Stimulated activated CD8-positive, alpha-beta memory T cell treated with anti-CD3 and anti-CD28 coated beads, Interleukin-2, amount 100 ng/mL, for 48 hours (primary cell): ENCODE measurements at places on chromosomes 3 and 15.
A peak's percentile ranks its signal among the peaks of the same experiment; 100 is the strongest.

GRCh38 chr3:182092662-182093262, 381.0 kb downstream of the SOX2 start:
- DNase-seq = no peak

GRCh38 chr15:25345943-25346342, 92.9 kb downstream of the UBE3A start:
- DNase-seq = no peak

DNA sequence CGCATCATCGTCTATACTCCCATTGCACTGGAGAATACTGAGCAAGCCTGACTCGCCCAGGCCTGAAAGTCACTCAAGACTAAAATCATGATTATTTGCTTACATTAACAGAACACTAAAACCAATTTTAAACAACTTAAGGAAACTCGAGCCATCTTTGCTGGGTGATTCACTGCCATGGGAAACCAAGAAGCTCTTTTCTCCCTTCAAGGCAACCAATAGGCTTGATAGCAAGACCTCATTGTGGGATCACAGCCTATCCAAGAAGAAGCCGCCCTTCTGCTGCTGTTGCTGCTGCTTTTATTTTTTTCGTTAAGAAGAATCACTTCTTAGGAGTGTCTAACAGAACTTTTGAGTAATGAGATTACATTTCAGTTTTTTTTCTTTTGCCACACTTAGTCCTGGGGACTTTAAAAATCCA, 479.4 kb downstream of the FOXP1 start:
- DNase-seq = no peak

DNA sequence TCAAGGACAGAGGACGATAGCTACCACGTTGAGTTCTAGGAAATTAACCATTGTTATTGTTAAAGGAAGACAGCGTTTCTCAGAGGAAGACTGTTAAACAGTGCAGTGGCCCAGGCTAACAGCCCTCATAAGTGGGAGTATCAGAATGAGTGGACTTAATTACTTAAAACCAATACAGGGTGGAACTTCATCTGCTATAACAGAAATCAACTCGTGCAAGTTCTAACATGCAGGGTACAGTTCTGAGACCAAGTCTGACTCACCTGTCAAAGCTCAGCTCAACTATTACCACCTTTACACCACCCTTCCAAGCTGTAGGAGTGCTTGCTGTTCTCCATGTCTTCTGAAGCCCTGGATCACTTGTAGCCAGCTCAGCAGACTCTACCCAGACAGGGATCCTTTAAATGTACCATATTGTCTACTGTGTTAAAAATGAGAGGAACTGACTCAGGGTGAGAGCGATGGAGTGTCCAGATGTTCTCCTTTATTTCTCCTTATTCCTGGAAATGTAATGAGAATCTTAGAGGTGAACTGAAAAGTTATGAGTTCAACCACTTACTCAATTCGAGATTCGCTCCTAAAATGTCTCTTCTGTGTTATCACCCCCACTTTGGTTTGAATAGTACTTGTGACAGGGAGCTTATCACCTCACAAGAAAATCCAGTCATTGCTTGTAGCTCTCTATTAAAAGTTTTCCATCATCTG, 26.5 kb downstream of the CD86 start:
- no peak for DNase-seq

DNA sequence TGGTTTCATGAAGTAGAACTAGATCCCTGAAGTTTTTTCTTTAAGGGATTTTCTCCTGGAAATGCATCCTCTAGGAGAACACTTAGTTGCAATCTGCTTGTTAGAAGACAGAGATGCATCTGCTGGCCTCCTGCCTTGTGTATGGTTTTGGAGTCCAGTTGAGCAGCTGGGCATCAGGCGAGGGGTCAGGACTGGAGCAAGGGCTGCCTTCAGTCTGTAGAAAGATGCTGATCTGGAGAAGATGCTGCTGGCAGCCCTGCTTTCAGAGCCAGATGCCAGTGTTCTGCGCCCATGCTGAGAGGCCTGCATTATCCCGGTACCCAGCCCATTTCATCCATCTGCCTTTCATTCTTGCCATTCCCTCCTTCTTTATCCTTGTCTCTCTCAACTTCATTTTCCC, 77.4 kb downstream of the CHCHD6 start:
- no peak for DNase-seq

DNA sequence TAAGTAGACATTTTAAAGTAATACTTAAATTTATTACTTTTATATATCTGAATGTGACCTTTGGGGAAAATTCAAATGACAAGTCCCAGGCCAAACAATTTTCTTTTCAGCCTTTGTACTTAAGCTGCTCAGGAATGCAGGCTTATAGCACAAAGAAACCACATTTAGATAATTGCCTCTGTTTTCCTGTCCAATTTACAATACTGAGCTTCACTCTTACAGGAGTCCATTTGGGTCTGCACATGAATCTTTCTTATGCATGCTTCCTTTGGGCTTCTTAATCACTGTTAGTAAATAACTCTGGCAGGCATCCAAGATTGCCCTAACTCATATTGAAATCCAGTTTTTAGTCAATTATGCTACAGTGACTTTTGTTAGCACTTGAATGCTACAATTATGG, 459.4 kb upstream of the TGFBR2 start:
- no peak for DNase-seq

DNA sequence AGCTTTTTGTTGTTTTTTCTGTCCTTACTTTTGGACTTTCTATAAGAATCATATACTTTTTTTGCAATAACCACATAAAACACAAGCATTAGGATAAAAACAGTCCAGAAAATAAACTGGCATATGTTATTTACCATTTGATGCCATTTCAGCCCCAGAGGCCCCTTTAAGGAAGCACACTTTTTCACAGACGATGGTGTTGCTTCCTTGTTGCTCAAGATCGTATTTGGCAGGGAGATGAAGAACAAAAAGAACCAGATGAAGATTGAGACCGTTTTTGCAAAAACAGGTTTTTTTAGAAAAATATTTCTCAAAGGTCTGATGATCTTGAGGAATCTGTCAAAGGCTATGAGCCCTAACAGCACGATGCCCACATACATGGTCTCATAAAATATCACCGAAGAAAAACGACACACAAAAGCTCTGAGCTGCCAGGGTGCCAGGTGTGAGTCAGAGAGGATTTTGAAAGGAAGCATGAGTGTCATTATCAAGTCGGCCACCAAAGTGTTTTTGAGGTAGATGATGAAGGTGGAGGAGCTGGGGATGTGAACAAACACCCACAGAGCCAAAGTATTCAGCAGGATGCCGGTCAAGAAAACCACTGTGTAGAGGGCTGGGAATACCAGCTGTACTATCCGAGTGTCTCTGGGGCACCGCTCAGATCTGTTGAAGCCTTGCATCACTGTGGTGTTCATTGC, 902 bp downstream of the P2RY13 start:
- no peak for DNase-seq

GRCh38 chr3:72460205-72461174, 387.8 kb downstream of the SHQ1 start:
- no peak for DNase-seq

DNA sequence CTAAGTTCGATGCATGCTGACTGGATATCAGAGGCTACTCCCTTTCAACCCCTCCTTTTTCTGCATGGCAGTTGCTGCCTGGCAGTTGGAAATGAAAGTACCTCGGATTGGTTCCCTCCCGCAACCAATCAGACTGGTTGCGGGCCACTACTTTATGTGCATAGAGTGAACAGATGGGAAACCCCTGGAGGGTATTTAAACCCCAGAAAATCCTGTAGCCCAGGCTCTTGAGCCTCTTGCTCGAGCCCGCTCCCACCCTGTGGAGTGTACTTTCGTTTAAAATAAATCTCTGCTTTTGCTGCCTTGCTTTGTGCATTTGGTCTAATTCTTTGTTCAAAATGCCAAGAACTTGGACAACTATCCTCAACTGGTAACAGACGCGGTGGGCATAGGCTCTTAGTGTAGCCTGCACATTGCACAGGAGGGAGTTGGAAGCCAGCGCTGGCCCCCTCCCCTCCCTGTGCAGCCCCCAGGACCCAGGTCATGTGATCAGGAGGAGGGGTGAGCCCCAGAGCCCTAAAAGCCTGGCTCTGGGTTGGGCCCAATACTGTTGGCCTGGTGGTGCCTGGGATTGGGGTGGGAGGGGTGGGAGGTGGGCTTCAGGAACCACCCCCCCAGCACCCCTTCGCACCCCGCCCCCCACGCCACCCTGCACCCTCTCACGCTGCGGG, 26.8 kb downstream of the RHCG start:
- DNase-seq = no peak

- no peak for DNase-seq
Observed at GRCh38 chr3:83843716-83844115, 1115.1 kb upstream of the CADM2 start.

- DNase-seq = no peak
Observed at GRCh38 chr15:60554494-60554893, 75.6 kb upstream of the ICE2 start.

- no peak for DNase-seq
Observed at GRCh38 chr15:98813951-98814350, 165.6 kb downstream of the IGF1R start.

GRCh38 chr3:187264021-187264420, 27.5 kb downstream of the MASP1 start:
- no peak for DNase-seq

DNA sequence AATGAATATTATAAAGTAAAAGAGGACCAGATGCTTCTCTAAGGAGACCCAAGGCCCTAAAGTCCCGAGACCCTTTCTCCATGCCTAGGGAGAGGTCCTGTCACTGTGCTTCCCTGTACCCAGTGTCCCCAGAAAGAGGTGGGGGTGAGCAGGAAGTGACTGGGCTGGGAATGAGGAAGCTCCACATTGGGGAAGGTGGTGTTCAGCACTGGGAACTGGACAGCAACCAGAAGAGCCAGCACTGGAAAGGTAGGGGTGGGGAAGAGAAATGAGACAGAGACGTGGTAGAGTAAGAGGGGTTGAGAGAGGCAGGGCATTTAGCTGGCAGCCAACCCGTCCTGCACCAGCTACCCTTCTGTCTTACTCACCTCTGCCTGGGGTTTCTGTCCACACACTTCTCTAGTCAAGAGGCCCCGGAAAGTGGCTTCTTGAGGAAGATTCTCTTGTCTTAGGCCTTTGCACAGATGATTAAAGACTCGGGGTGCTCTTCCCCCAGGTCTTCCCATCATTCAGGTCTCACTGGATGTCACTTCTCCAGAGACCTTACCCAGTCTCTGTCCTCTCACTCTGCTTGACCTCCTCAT, 12.2 kb downstream of the RRP9 start:
- DNase-seq = no peak

DNA sequence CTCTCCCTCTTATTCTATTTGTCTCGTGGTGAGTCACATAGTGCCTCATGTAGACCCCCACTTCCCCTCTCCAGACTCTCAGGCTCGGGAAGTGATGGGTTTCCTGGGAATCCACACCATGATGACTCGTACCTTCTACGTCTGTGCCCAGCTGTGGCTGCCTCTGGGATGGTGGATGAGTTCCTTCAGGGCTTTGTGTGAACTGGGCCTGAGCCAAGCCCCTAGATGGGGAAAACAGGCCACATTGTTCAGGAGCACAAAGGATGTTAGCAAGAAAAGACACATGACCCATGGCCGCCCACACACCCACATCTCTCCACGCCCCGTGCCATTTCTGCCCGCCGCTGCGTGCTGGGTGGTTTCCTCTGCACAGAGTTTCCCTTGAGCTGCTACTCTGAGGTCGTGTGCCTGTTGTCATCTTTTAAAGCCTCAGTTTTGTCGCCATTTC, 10.5 kb downstream of the ISG20 start:
- DNase-seq = peak; percentile 72

GRCh38 chr3:66527246-66527645, 26.4 kb upstream of the LRIG1 start:
- no peak for DNase-seq

GRCh38 chr3:124941771-124942170, 7.2 kb upstream of the MUC13 start:
- DNase-seq = no peak

DNA sequence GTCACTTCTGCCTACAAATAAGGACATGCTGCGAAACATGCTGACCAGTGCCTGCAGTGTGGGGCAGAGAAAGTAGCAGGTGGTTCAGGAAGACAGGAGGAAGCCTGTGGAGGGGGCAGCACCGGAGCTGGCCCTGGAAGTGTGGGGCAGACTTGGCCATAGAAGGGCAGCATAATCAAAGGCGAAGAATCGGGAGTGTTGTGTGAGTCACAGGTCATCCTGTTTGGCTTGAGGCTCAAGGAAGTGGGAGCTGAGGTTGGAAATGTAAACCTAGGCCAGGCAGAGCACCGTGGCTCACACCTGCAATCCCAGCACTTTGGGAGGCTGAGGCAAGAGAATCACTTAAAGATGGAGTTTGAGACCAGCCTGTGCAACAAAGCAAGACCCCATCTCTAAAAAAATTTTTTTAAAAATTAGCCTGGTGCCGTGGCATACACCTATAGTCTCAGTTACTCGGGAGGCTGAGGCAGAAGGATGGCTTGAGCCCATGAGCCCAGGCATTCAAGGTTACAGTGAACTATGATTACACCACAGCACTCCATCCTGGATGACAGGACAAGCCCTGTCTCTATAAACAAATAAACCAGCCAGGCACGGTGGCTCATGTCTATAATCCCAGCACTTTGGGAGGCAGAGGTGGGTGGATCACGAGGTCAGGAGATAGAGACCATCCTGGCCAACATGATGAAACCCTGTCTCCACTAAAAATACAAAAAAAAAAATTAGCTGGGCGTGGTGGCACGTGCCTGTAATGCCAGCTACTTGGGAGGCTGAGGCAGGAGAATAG, 54.0 kb downstream of the FAM43A start:
- DNase-seq = no peak

- DNase-seq = no peak
Observed at GRCh38 chr3:187565701-187566100, 104.5 kb downstream of the SST start.

- no peak for DNase-seq
Observed at GRCh38 chr3:55191911-55192775, 264.3 kb upstream of the LRTM1 start.

- DNase-seq = no peak
Observed at GRCh38 chr15:33330931-33331330, 20.2 kb downstream of the RYR3 start.

DNA sequence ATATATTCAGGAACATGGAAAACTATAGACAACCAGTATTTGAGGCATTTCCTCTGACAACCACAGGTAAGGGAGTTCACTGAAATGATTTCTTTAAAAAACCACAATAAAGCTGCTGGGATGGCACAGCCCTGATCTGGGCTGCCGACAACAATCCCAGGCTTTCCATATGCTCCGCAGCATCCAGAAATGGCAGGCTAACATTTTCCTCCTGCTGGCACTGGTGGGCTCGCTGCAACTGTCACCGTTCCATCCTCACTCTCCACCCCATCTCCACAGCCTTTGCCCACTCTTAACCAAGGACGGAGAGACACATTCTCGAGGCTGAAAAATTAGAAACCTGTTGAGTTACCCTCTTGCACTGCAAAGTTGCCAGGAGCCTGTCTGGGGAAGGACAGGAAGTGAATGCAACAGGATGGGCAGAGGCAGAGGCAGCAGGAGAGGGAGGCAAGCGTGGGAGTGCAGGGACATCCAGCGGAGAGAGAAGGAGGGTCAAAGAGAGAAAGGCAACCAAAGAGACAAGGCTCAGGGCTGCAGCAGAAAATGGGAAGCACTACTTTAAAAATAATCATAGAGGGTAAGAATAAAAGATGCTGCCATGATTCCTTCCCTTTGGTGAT, 79.0 kb upstream of the ARRDC4 start:
- DNase-seq = no peak

- DNase-seq = no peak
Observed at GRCh38 chr15:31403606-31404005, 77.0 kb downstream of the KLF13 start.
